Stimulated activated CD8-positive, alpha-beta memory T cell treated with anti-CD3 and anti-CD28 coated beads, Interleukin-15, amount 100 ng/mL, for 1 hour (primary cell): ENCODE measurements at places on chromosomes 2 and 18.

GRCh38 chr18:51290860-51291259 lies 93.4 kb upstream of the MEX3C start:
- DNase-seq = no peak

DNA sequence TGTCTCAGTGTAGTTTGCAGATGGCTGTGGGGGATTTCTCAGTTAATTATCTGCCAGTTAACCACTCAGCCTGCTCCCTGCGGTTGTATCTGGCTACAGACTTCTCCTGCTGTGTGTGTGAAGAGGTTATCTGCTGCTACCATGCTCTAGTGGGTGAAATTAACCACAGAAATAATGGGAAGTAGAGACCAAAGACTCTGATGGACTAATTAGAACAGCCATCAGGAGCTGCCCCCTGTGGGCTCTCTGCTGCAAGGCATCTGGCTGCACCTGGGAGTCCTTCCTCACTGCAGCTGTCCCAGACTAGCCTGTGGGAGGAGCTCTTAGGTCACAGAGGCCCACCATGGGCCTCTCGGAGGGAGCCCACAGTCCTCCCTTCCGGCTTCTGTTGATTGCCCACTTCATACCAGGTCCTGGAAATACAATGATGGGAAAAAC lies 66.6 kb downstream of the CTIF start:
- DNase-seq = no peak

DNA sequence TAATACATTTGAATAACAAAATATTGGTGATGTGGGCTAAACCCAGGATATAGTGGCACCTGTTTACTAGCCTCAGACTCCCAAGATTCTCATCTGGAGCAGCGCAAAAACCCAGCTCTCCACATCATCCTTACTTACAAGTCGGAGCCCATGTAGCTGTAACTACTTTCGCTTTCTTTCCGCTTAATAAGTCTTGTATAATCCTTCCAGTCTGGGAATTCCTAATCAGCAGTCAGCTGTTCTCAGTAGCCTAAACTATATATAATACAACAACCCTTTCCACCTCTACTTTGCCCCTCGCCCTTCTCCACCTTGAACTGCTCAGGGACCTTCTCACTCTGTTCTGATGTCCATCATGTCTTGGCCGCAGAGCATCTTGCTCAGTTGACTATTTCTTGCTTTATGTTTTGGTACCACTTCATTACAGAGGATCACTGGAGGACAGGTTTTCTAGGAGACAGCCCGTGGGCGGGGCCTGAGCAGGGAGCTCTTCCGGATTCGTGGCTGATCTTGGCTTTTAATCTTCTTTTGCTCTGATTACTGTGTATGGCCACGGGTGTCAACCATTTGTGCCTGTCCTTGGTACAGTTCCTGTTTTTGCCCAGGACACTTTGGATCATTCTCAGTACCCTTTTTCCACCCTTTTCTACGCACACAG lies 119.9 kb upstream of the SERTAD2 start:
- DNase-seq = no peak

DNA sequence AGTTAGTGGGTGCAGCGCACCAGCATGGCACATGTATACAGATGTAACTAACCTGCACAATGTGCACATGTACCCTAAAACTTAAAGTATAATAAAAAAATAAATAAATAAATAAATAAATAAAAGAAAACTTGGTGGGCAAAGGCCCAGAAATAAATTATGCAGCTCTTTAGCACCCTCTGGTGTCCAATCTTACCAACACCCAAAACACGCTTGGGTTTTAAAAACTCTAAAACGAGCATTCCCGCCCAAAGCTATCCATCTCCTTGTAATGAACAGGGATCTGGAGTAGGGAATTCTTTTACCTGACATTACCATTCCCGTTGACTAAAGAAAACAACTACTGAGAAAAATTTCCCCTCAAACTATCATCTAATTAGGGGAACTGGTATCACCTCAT lies 2005.9 kb upstream of the CELF4 start:
- DNase-seq = no peak

GRCh38 chr18:77208964-77209363 lies 40.7 kb upstream of the GALR1 start:
- no peak for DNase-seq

DNA sequence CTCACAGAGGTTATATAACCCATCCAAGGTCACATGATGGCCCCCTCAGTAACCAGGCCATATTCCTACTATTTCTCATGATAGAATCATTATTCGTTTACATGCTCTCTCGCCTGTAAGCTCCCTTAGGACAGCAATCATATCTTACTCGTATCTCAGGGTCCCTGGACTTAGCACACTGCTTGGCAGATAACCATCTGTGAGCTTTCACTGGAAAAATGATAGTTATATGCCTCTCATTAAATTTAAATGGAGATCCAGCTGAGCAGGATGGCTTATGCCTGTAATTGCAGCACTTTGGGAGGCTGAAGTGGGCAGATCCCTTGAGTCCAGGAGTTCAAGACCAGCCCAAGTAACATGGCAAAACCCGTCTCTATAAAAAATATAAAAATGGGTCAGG lies 21.9 kb downstream of the KIF3C start:
- DNase-seq = no peak

- DNase-seq = no peak
Measured at GRCh38 chr2:216634370-216635148, 1.3 kb downstream of the IGFBP2 start.

- no peak for DNase-seq
Measured at GRCh38 chr2:154591294-154591820, 107.1 kb upstream of the KCNJ3 start.

GRCh38 chr2:216934623-216935022 lies 74.8 kb upstream of the TNP1 start:
- no peak for DNase-seq

DNA sequence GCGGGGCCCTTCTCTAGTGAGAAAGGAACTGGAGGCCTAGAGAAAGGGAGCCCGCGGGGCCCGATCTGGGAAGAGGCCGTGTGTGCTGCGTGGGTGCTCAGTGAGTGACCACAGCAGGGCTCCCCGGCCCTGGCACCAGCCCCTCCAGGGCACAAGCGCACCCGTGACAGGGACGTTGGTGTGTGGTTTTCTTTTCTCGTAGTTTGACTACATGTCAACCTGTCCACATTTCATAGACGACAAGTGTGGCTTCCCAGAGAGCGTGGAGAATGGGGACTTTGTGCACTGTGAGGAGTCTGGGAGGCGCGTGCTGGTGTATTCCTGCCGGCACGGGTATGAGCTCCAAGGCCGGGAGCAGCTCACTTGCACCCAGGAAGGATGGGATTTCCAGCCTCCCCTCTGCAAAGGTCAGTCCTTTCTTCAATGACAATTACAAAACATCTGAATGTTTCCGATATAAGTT lies 83.1 kb downstream of the TPO start:
- DNase-seq = no peak

- no peak for DNase-seq
Measured at GRCh38 chr2:150475479-150476250, 11.8 kb downstream of the RND3 start.

GRCh38 chr18:54717673-54718407 lies 110.4 kb upstream of the RAB27B start:
- peak; percentile 9 for DNase-seq

DNA sequence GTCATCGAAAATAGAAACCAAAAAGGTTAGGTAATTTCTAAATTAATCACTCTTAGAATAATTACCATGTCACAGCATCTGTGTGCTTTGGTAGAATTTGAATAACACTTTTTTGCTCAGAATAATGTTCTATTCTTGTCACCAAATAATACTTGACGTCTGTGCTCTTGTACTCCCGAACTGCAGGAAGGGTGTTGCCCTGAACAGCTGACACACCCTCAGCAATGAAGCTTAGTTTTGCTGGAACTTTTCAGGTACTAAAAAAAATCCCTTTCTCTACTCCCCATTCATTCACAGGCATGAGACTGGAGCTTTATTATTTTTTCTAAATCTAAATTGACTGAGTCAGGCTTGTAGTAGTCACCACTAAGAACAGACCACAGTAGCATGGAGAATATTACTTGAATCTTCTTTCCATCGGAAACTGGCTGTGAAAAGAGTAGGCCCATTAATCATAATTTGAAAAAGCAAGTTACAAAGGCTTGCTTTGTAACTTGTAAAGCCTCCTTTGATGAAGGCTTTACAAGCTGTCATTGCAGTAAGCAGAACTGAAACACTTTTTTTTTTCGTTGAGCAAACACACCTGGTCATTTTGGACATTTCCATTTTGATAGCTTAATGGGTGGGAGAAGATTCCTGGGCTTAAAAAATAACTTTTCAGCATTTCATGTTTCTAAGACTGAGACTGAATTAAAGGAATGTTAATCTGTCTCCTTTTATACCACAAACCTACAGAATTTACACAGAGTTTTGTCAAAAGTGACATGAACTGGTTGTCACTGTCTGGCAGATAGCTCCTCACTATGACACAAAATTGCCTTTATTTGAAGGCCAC lies 70.3 kb upstream of the PELI1 start:
- DNase-seq = no peak

DNA sequence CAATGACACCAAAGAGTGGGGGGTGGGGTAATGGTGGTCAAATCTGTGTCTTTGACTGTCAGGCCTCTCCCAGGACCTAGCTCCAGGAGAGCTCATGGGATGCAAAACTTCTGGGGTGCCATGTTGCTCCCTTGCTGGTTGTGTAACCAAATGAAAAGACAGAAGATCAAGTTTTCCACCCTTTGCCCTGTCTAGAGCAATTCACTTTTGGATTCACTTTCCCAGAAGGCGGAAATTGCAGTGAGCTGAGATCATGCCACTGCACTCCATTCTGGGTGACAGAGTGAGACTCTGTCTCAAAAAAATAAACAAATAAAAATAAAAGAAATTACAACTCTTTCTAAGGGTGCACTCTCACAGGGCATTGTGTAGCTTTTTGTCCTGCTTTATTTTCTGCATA lies 34.9 kb upstream of the PLA2R1 start:
- no peak for DNase-seq

DNA sequence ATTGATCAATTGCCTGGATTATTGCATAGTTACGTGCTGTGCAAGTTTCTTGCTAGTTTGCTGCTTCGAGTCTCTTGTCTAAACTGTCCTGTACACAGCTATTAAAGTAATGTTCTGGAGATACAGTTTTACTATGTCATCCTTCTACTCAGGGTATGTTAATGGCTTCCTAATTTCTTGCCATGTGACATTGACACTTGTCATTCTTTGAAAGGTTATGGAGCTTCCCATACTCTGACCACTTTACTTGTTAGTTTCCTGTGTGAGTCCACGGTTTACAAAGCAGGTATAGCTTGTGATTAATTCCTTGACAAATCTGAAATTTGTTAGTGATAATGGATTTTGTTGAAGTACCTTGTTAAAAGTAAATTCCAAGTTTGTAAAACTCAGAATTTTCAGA lies 80.5 kb downstream of the PHLPP1 start:
- no peak for DNase-seq
